ENCODE measurements at places on chromosomes 2 and 18.
A peak's percentile ranks its signal among the peaks of the same experiment; 100 is the strongest.

DNA sequence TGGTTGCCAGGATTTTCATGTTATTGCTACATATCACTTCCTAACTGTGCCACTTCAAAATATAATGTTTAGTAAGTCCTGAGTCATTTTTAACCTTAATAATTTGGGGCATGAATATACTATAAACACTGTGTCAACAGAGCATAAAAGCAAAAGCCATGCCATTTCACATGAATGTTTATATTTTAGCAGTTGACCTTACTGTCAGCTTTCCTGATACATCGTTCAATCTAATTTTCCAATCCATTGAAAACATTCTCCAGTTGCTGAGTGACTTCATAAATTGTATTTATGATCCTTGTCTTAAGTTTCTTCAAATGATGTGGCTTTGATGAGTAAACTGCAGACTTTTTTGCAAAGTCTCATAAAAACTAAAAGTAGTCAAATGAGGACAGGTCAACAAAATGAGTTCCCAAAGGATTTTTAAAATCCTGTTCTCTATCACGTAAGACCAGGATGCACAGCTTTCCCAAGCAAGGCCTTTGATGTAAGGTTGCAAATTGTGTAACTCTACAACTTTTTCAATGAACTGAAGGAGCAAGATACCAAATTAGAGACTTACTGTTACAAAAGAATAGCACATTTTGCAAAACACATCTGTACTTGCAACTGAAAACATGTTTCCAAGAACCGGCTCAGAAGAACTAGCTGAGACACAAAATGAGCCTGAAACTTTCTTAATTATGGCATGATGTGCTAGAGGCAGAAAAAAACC lies 117.7 kb downstream of the SATB2 start:
- no peak for DNase-seq

GRCh38 chr2:397521-397920 lies 109.6 kb upstream of the ALKAL2 start:
- no peak for DNase-seq

GRCh38 chr2:161972866-161973265 lies 101.1 kb downstream of the DPP4 start:
- DNase-seq: no peak

DNA sequence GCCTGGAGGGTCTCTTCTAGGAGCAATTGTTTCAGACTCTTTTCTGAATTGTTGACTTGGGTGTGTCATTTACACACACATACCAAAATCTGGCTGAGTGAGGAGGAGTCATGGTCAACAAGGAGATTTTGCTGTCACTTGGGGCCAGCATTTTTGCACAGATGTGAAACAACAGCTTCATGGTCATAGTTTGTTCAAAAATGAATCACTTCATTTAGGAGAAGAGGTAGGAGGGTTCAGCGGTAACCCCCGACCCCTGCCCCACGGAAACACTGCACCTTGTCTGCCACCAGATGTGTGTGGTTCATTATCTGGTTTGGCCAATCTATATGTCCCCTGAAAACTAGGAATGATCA lies 42.2 kb downstream of the LBH start:
- DNase-seq: no peak

DNA sequence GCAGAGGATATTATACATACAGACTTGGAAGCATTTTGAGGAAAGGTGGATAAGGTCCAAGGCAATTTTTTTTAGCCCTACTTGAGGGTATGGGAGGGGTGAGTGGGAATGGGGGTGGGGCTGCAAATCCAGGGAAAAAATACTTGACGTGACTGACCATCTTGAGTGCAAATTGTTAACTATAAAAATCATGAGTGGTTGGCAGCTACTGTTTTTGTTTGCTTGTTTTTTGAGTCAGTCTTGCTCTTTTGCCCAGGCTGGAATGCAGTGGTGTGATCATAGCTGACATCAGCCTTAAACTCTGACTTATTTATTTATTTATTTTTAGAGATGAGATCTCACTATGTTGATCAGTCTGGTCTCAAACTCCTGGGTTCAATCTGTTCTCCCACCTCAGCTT lies 458.8 kb downstream of the PIK3C3 start:
- no peak for DNase-seq

- no peak for DNase-seq
These were observed 54.3 kb downstream of the CDK15 start for GRCh38 chr2:201860636-201861066.

- DNase-seq: no peak
These were observed 162.1 kb downstream of the SH3RF3 start for GRCh38 chr2:109290887-109291643.

DNA sequence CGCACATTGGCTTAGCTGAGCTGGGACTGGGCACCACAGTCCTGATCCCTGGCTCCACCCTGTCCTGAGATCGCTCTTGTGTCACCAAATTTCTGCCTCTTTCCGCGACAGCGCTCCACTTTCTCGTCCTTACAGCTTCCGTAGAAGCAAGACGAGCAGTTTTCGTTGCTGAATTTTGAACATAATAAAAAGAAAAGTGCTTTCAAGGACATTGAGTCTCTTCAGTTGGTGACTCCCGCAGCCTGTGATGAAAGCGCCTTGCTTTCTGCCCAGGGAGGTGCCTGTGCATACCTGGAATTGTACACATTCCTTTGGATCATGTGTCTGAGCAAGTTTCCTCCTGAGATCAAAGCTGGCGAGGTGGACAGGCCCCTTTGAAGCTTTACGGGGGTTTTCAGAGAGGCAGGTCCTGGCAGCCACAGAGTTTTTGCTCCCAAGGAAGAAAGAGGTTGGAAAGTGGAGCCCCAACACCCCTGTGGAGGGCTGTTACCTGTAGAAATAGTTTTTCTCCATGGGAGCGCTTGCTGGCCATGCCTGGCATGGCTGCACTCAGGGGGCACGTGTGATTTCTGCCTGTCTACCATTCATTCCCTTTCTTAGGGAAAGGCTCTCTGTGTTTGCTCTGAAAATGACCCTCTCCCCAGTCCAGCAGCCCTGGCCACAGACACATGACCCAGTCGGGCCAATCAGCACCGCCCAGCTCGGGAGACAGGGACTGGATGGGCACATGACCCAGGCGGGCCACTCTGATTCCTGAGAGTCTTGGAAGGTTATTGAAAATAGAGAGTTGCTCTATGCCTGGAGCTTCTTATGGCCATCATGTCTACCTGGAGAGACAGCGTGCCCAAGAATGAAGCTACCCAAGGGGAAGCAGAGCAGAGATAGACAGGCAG lies 115.6 kb upstream of the OTOS start:
- DNase-seq: no peak

DNA sequence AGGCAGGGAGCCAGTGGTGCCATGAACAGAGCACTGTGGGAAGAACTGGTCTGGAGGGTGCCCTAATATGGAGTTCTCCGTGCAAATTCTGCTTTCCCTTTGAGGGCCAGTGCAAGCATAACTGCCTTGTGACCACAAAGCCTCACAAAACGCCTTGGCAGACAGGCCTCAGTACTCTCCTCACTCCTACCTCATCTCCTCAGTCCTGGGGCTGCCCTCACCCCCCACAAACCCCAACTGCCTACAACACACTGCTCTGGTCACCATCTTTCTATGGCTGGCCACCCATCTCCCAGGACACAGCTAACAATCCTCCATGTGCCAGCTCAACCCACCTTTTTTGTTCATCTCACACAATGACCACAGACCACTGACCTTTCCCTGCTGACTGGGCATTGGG lies 8.9 kb downstream of the COX5B start:
- no peak for DNase-seq

- DNase-seq: no peak
These were observed 141.6 kb downstream of the SP3 start for GRCh38 chr2:173823543-173823939.

- DNase-seq: no peak
These were observed 48.2 kb upstream of the PPM1B start for GRCh38 chr2:44120428-44120827.

- no peak for DNase-seq
These were observed 186.7 kb downstream of the CAMKMT start for GRCh38 chr2:44548221-44549098.

- DNase-seq: no peak
These were observed 84.0 kb downstream of the NFATC1 start for GRCh38 chr18:79479761-79480161.

DNA sequence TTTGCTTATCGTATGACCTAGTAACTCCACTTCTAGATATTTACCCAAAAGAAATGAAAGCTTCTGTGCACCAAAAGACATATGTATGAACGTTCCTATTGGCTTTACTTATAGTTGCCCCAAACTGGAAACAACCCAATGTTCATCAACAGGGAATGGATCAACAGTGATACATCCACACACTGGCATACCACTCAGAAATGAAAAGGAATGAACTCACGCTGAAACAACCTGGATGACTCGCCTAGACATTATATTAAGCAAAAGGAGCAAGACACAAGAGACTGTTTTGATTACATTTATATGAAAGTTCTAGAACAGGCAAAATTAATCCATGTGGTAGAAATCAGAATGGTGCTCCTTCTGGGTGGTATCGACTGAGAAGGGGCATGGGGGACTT lies 18.9 kb downstream of the ADRA2B start:
- no peak for DNase-seq

DNA sequence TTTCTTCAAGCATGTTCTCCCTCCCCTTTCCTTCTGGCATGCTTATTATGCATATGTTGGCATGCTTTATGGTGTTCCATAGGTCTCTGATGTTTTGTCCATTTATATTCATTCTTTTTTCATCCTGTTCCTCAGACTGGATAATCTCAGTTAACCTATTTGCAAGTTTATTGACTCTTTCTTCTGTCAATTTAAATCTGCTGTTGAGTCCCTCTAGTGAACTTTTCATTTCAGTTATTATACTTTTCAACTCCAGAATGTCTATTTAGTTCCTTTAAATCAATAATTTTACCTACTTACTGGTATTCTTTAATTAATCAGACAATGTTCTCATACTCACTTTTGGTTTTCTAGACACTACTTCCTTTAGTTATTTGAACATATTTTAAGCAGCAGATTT lies 101.2 kb downstream of the GALNT14 start:
- DNase-seq: no peak

GRCh38 chr2:209423562-209424198 lies at the start of gene MAP2:
Gene MAP2 (plus strand): TSS chr2:209424047. CDS start chr2:209653171, 229,124 bp downstream.
- DNase-seq: peak; percentile 12
